ENCODE measurements at places on chromosomes 5 and 9.

DNA sequence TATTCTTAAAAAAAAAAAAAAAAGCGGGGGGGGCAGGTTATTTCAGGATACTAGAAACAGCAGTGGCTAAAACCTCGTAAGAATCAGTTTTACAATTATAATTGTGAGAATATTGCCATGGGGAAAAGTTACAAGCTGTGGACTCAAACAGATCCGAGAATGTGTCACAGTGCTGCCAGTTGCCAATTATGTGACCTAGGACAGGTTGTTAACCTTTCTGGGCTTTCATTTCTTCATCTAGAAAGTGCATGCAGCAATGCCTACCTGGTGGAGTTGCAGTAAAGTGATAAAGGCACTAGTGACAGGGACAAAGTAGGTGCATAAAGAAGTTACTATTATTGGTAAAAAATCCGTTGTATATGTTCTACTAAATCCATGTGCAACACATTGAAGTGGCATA, 75.8 kb downstream of the CDH6 start:
- no peak for DNase-seq

GRCh38 chr9:114285166-114285867, 37.6 kb upstream of the ORM1 start:
- DNase-seq: no peak

DNA sequence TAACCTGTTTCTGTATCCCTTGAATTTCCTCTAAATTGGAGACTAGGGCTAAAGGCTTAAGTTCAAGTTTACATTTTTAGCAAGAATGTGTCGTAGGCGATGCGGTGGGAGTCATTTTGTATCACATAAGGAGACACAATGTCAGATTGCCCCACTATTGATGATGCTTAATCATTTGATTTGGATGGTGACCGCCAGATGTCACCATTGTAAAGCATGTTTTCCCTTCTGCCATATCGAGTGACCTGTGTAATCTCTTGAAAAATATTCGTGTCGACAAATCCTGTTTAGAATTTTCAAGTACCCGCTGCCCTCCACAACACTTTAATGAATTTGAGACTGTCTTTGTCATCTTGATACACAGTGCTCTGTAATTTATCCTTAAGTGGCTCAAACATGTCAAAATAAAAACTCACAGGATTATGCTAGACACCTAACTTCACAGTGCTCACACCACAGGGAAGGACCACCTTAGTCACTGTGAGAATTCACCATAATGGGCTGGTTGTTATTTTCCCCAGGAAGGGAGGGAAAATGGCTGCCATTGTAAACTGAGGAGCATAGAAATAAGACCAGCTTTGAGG, 34.5 kb upstream of the SLC46A2 start:
- DNase-seq: no peak

DNA sequence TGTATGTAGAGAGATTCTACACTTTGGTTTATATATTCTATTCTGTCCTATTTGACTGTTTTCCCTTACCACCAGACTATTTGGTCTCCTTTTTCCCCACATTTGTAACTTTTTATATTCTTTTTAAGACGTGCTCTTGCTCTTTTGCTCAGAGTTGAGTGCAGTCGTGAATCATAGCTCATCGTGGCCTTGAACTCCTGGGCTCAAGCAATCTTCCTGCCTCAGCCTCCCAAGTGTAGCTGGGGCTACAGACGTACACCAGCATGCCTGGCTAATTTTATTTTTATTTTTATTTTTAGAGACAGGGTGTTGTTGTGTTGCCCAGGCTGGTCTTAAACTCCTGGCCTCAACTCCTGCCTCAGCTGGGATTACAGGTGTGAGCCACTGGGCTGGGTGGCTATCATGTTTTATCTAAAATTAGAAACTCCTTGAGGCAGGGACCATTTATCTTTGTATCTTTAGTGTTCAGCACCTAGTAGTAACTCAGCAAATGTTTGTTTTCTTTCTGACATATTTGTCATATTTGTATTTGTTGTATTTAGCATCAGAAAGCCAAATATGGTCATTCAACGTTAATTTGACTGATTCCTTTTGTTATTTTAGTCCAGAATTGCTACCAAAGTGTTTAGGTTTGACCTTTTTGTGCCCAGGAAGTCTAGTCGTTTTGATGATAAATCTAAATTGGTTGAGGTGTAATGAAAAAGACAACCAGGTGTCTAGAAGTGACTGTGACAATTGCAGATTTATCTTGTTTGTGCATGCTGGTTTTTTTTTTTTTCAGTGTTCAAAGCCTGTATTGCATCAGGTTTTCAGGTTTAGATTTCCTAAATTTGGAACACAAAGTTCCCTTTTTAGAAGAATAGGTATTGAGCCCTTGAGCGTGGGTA, 44.3 kb downstream of the ERBIN start:
- DNase-seq: no peak

GRCh38 chr9:83280790-83281189, 217.8 kb upstream of the RASEF start:
- no peak for DNase-seq
